ENCODE measurements at places on chromosomes 12 and 14.
A peak's percentile ranks its signal among the peaks of the same experiment; 100 is the strongest.

- peak; percentile 71 for DNase-seq
Observed at GRCh38 chr12:110546339-110546738, 36.8 kb downstream of the PPTC7 start.

DNA sequence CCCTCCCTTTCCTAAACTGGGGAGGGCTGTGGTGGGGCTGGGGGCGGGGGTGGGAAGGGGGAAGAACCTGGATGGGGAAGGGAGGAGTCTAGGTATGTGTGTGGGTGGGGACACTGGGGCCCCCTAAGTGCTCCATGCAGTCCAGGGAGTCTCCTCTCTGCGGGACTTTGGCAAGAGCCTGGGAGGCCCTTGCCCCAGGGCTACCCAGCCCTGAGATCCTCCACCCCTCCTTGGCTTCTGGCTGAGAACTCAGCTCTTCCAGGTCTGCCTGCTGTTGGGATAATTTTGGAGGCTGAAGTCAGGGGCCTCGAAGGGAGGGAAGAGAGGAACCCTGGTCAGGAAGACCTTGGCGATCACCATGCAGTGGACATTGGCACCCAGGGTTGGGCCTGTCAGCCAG lies 2.2 kb upstream of the DLK1 start:
- DNase-seq, result no peak

GRCh38 chr12:104339663-104340062 lies 36.1 kb downstream of the EID3 start:
- no peak for DNase-seq

- no peak for DNase-seq
Observed at GRCh38 chr12:2432856-2433255, 361.9 kb upstream of the FKBP4 start.

- no peak for DNase-seq
Observed at GRCh38 chr14:105442834-105443233, 23.2 kb downstream of the MTA1 start.

DNA sequence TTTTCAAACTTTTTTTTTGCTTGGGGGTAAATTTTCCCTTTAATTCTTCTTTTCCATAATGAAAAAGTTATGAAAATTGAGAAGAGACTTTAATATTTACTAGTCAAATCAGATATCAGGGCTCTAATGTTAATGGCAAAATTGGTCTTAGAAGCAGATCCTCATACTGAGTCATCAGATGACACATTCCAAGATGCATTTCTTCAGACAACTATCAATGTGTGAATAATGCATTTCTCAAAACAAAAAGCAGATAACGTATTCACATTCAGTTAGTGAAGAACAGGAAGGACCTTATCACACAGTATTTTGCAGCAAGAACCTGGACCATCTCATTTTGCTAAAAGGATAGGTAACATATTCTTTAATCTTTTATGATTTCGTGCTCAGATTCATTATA lies 130.7 kb downstream of the GPHN start:
- DNase-seq, result peak; percentile 71

- no peak for DNase-seq
Observed at GRCh38 chr14:52011523-52011922, 22.2 kb downstream of the RTRAF start.

DNA sequence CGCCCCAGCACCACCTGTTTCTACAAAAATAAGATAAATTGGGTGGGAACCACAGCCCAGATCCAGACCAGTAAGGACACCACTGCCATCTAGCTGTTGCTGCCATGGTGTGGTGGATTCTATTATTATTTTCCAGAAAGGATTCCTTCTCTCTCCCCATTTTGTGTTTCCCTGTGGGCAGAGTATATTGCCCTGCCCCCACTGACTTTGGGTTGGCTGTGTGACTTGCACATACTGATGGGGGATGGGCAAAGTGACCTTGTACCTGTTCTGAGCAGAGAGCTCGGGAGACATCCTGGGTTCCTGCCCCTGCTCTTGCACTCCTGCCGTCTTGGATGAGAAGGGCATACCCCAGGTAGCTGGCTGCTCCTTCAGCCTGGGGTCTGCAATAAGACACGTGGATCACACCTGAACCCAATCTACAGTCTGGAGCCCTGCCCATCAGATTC lies 24.3 kb downstream of the MOAP1 start:
- DNase-seq, result peak; percentile 36

DNA sequence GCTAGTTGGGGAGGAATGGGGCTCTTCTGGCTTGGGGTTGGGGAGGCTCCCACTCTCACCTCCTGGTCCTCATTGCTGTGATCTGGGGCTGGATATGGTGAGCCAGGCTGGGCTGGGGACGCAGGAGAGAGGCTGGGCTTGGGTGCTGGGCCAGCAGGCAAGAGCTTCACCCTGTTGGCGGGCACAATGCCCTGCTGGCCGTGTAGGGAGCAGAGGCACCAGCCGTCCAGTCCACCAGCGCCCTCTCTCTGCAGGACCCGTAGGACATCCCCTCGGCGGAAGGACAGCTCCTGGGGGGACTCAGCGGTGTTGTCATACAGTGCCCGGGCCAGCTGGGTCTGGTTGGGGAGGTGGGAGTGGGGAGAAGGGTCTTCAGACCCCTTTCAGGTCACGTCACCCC lies 4.5 kb downstream of the EFS start:
- DNase-seq, result no peak

GRCh38 chr12:131735153-131735456 lies 24.2 kb downstream of the SFSWAP start:
- DNase-seq, result no peak

GRCh38 chr14:96065661-96066459 lies 26.7 kb downstream of the C14orf132 start:
- DNase-seq, result no peak

DNA sequence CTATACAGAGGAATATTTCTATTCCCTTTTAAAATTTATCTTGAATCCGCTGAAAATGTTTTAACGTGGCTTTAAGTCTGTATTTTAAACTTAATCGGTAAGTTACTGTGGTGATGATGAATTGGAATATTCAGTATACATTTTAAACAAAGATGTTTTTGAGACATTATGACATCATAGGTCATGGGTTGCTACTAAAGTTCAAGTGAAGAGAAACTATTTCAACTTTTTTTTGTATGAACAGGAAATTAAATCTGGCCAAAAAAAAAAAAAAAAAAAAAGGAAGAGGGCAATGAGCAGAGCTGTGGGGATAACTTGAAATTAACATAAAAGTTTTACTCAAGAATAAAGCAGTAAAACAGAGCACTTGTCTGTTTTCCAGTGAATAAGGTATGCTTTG lies 109.0 kb downstream of the PLEKHA5 start:
- no peak for DNase-seq

GRCh38 chr12:53571295-53571694 lies 54.9 kb downstream of the ATF7 start:
- DNase-seq, result no peak

GRCh38 chr14:46136456-46136855 lies 515.1 kb downstream of the RPL10L start:
- DNase-seq, result no peak

- DNase-seq, result no peak
Observed at GRCh38 chr14:54577494-54577893, 10.6 kb downstream of the SAMD4A start.

GRCh38 chr12:43899574-43899973 lies 63.7 kb downstream of the TMEM117 start:
- DNase-seq, result no peak

DNA sequence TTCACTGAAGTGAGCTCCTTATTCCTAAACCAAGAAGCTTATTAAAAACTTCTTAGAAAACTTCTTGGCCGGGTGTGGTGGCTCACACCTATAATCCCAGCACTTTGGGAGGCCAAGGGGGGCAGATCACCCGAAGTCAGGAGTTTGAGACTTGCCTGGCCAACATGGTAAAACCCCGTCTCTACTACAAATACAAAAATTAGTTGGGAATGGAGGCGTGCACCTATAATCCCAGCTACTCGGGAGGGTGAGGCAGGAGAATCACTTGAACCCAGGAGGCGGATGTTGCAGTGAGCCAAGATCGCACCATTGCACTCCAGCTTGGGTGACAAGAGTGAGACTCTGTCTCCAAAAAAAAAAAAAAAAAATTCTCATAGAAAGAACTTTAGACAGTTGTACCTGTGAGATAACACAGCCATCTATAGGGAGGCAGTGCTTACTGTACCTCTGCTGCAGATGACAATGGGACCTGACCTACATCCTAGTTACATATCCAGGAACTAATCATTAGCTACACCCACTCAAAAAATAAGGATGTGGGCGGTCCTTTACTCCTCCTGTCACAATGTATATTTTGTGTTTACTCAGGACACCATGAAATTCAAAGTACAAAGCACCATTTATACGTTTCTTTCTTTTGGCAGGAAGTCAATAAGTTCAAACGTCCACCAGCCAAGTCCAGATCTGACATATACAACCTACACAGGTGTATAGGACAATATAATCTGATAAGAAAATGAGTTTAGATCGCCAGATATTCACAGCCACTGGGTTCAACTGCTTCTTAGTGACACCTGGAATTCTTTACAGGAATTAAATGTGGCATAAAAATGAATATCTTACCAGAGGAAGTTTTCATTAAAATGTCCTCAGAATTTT lies 14.9 kb downstream of the STXBP6 start:
- no peak for DNase-seq

- DNase-seq, result no peak
Observed at GRCh38 chr14:56131004-56131864, 13.0 kb downstream of the PELI2 start.

DNA sequence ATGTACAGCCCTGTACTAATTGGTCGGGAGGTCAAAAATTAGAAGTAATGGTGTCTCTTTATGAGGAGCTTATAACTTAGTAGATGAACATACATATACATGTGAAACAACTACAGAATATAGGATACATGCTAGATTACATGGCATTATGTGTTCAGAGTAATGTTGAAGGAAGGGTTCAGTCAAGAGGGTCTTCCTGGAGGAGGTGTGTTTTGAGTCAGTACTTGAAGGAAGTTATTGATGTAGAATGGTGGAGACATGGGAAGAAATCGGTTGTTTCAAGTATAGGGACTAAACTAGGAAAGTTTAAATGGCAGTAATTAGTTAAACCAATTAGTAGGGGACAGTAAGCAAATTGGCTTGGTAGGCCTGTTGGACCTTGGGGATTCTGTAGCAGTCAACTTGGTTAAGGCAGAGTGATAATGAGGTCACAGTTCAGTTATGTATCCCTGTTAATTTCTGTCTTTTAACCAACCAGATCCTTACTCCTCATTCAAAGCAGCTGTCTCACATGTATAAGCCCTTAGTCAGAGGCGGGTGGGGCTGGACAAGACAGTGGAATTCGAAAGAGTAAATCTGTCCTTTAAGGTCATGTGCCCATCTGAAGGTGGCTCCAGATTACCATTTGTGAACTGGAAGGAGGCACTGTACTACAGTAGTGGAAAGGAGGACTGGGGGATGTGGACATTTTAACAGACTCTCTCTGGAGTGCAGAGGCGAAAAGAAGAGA lies 3.5 kb upstream of the ANKRD52 start:
- peak; percentile 83 for DNase-seq

DNA sequence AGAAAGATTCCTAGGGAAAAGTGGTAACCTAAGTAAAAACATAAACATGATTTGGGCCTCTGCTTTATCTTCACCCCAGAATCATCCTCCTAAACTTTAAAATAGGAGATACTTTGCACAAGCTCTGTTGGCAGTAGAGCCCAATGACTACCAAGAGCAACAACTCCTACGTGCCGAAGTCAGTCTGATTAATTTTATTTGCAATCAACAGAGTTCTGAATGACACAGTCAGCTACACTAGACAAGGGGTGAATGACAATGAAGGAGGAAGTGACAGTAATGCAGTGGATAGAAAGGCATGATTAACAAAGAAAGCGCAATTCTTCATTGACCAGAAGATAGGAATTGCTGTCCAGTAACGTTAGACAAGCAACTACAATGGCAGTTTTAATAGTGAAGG lies 957.9 kb upstream of the USP15 start:
- DNase-seq, result no peak

- DNase-seq, result no peak
Observed at GRCh38 chr14:105091054-105091516, 25.9 kb upstream of the GPR132 start.

DNA sequence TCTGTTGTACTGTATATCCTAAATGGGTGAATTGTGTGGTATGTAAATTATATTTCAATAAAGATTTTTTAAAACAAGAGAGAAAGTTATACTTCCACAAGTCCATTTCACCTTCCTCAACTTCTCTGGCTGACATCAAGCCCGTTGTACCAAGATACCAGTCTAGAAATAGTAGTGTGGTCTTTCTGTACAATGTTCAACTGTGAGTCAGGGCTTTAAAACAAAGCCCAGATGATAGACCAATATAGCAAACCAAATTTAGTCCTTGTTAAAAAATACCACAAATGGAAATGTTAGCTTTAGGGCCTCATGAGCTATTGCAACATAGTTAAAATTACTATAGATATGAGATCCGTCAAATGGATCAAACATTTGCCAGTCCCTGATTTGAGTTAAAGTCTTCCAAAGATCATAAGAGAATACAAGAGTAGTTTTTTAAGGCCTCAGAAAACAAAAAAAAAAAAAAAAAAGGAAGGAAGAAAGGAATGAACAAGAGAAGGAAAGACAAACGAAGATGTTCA lies 49.0 kb upstream of the EGLN3 start:
- DNase-seq, result no peak

GRCh38 chr14:45065540-45065939 lies 18.4 kb upstream of the PRPF39 start:
- no peak for DNase-seq

DNA sequence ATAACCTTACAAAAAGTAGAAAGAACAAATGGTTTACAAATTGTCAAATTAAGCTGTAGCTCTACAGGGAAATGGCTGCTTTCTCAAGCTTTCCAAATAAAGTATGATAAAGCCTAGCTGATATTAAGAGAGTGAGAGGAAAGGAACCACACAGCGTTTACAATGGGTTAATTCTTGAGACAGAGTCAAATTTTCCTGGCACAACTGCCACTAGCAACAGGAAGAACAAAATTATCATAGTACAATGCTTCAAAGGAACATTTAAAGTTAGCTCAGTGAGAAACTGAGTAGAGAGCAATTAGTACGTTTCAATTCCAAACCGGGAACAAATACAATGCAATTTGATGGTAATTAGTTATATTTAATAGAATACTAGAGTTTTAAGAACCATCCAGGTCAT lies 116.0 kb downstream of the PPP1R12A start:
- DNase-seq, result no peak

GRCh38 chr12:108563804-108564151 lies 1.4 kb downstream of the ISCU start:
- DNase-seq, result no peak
